ENCODE measurements at places on chromosomes 7 and 10.

DNA sequence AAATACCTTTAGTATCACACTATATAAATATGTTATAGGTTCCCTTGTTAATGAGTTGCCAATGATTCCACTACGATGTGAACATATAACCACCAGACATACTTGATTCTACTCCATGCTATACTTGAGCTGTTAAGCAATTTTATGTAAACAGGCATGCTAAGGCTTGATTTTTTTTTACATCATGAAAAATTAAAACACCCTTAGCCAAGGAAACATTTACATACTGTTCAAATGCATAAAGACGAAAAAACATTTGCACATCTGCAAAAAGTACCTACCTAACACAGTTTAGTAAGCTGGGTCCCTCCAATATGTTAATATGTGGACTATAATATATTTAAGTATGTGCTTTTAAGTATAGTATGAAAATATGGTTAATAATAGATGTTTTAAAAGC lies 9.0 kb upstream of the CABCOCO1 start:
- DNase-seq = no peak

DNA sequence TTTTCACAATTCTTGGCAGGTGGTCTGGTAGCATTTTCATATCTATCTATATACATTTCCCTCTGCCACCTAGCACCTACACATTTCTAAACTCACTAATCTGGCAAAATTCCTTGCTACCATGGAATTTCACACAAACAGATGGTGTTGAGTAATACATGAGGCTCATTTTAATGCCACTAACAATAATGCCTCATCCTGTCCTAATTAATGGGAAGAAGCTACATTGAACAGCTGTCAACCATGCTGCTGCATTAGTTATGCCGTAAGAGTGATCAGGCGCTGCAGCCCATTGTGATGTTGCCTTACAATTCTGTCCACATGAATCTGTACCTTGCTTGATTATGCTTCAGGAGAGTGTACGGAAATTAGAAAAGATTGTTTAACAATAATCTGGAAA lies 23.2 kb downstream of the COL1A2 start:
- DNase-seq = no peak

DNA sequence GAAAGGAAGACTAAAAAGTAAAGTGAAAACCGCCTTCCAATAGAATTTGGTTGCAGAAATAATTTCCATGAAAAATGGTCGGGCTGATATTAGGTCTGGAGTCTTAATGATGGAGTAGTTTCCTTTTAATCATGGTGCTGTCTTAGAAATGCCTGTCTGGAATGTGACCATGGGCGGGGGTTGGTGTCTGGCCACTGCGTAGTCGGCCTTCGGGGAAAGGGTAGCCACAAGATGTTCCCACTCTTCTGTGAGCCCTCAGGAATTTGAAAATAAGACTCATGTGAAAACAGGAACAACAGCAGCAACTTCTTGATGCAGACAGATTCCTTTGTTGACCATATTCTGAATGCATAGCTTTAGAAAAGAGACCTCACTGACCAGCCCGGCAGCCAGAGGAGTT lies 176.8 kb downstream of the KIAA1217 start:
- no peak for DNase-seq

DNA sequence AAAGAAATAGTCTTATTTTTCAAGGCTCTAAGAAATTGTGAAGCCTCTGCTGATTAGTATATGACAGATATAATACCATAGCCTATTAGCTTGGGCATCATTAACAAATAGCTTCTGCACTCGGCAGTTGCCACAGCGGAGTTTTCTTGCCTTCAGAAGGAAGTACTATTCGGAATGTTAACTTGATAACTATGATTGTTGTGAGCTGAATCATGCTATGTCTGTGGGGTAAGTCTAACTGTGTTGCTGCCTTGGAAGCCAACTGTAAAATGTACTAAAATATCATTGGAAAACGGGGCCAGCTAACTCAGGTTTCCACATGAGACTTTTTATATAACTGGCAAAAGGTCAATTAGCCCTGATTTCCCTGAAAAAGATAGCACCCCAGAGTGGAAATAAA lies 93.2 kb downstream of the TWIST1 start:
- no peak for DNase-seq

DNA sequence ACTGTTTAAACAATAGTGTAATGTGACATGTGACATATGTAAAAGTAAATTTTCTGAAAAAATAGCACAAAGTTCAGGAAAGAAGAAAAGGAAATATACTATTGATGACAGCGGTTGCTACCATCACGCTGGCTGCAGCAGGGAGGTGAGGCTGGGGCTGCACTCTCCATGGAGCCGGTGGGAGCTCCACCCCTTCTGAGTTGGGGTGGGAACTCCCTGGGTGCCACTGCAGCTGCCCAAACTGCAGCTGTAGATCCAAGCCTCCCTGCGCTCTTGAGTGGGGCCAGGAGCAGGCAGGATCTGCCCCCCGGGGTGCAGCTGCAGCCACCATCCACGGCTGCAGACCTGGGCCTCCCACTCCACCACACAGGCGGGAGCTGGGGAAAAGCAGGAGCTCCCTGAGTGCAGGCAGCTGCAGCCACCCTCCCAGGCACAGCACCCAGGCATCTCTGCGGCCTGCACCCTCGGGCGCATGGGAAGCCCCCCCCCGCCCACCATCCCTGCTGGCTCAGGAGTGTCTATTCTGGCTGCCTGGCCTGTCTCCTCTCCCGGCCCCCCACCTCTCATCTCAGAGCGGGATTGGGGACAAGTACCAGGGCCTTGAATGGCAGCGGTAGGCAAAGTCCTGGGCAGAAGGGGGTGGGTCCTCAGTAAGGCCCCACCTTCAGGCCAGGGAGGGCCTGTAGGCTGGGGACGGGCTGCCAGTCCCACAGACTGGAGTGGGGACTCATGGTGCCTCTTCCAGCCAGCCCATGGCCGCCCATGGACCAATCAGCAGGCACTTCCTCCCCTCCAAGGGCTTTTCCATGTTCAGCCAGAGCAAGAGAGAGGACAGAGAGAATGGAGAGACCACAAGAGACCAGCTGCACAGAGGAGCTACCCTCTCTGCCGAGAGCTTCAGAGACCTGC lies 50.1 kb downstream of the TNS3 start:
- DNase-seq = no peak

DNA sequence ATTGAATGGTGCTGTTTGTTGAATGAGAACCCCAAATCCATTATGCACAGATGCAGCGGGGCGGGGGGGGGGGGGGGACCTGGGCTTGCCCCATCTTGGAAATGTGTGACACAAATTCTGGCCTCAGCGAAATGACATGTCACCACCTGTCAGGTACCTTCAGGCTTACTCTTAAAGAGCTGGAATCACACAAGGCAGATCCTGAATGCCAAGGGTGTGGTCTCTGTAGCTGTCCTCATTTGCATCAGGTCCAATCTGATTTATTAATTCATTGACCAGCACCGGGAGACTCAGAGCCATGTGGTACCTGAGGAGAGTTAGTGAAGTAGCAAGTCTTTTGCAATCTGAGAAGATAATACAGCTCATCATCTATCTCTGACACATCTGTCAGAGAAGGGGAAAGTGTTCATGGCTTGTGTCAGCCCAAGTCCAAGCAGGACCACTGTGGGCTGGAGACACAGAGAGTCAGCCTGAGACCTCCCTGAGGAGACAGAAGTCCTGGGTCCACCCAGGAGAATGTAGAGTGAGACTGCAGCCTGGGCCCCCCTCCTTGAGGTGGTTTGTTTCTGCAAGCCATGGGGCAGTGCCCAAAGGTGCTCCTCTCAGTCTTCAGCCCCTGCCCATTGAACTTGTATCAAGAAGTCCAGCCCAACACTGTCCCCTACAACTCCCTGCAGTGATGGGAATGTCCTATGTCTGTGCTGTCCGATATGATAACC lies 46.7 kb downstream of the ADCYAP1R1 start:
- DNase-seq = no peak

DNA sequence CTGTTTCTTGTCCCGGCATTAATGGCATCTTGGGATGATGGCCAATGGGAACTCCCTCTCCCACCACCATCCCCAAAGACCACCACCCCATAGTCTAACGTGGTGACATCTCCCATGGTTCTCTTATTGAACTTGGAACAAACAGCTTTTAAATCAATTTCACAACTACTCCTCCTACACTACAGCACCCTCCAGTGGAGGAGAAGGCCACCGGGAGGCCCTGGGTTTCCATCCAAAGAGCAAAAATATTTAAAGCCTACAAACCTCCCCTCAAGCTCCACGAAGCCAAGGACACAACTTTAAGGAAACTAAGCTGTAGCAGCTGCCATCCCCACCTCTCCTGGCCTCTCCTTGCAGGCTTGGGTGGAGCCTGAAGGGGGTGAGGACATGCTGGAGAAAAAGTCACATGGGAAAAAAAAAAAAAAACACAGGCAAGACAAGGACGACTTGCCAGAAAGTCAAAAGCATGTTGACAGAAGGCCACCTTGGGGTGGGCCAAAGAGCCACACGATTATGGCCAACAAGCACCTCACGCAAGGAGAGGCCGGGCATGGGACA lies 94.0 kb upstream of the LANCL2 start:
- DNase-seq = no peak

DNA sequence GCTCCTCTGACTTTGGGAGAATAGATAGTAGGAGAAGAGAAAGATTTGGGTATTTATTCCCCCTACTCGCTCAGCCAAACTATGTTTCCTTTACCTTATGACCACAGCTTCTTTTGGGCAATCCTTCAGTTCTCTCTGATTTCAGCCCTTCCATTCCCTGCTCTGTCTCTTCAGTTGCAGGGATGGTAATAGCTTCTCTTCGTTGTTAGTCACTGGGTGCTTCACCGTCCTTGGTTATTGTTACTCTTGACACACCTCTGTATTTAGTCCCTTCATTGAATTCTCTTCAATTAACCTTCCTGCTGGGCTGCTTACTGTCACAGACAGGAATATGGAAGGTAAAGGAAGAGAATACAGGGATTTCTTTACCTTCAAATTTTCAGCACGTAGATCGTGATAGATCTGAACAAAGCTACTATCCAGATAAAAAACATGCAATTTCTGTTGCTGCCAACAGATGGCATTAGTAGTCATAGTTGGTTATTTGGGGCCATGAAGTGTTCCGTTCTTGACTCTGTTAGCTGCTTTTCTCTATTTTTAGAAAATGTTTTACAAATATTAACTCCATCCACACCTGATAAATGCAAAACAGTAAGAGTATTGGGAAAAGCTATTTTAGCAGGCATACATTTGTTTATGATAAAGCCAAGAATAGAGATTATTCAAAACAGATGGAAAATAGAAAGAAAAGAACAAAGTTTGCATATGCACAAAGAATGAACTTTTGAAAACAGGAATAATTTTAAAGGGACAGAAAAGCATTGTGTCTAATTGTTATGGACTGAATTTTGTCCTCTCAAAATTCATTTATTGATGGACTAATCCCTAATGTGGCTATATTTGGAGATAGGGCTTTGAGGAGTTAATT lies 14.0 kb upstream of the PTTG1IP2 start:
- DNase-seq = no peak

- no peak for DNase-seq
Observed at GRCh38 chr10:121873236-121873635, 54.6 kb downstream of the ATE1 start.

DNA sequence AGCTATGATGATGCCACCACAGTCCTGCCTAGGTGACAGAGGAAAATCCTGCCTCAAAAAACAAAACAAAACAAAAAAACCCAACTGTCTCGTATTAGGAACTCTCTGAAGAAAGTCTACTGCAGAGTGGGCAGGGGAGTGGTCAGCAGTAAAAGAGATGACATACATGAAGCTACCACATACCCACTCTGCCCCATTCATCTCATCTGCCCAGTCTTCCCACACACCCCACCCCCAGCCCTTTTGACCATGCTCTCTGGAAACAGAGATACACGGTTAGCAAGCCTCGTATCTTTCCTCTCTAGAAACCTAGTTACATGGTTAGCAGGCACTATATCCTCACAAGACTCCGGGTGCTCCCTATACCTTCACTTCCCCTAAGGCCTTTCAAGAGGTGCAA lies 8.3 kb downstream of the SLC37A3 start:
- DNase-seq = no peak

DNA sequence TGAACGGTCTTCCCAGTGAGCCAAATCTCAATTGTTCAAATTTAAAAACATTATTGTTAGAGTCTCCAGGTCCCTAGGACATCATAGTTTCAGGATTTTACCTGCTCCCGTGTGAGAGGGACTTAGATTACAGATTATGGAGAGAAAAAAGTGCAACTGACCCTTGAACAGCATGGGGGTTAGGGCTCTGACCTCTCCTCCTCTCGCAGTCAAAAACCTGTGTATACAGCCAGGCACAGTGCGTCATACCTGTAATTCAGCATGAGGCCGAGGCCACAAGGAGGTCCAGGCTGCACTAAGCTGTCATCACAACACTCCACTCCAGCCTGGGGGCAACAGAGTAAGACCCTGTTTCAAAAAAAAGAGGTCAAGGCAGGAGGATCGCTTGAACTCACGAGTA lies 25.5 kb downstream of the BAZ1B start:
- DNase-seq = no peak

DNA sequence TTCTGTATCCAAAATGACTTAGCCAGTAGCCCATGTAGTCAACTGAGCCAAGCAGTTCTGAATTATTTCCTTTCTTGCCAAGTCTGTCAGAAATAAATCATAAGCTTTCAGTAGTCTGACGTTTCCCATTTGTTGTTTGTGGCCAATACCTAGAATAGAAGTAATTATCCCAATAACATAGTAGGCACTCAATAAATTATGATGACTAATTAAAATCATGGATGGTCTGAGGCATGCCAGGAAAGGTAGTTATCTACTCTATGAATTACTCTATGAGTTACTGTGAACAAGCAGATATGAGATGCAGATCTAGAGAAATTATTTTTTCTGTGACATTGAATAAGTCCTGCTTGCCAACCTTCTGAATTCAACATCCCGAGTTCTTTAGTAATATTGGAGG lies 2.3 kb downstream of the CABCOCO1 start:
- DNase-seq = no peak

DNA sequence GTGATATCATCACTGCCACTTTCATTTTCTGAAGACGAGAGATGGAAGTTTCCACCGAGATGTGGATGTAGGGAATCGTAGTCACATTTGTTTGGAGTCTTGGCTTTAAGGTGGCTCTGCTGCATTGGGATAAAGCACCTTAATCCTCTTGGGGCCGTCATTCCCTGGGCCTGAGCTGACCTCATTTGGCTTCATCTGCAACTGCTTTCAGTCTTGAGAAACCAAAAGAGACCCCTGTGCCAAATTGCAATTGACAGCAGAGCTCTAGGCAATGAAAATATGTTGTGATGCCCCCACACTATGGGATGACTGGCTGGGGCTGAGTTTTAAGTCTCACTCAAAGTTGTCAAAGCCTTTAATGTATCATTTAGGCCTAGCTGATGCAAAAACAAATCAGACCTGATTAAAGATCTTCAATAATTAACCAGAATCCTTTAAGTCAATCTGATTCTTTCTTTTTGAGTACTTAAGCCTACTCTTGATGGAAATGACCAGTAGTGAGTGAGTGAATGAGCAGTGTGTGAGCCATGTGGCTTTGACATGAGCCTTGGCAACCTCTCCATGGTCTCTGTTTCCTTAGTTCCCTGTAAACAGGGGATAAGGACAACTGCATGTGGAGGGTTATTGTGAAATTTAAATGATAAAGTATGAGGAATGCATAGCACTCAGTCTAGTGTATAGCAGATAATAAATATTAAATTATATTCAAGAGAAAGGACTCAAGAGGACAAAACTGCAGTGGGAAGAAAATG lies 155.0 kb downstream of the BMPER start:
- DNase-seq = no peak

Data from central memory CD8-positive, alpha-beta T cell (primary cell).